Stimulated activated CD8-positive, alpha-beta memory T cell treated with anti-CD3 and anti-CD28 coated beads, Interleukin-15, amount 100 ng/mL, for 48 hours (primary cell): ENCODE measurements at places on chromosomes 3 and 15.

GRCh38 chr3:47641739-47642138, 63.1 kb upstream of the CSPG5 start:
- DNase-seq: no peak

GRCh38 chr3:12895391-12896062, 54.2 kb upstream of the RPL32 start:
- no peak for DNase-seq

- DNase-seq: no peak
These were observed 76.8 kb upstream of the GATA2 start for GRCh38 chr3:128569756-128570155.

GRCh38 chr3:49277383-49277775, 347 bp upstream of the C3orf62 start:
- DNase-seq: no peak

- no peak for DNase-seq
These were observed 14.1 kb downstream of the SLMAP start for GRCh38 chr3:57770009-57770827.
